ENCODE measurements at places on chromosomes 1 and 21.

DNA sequence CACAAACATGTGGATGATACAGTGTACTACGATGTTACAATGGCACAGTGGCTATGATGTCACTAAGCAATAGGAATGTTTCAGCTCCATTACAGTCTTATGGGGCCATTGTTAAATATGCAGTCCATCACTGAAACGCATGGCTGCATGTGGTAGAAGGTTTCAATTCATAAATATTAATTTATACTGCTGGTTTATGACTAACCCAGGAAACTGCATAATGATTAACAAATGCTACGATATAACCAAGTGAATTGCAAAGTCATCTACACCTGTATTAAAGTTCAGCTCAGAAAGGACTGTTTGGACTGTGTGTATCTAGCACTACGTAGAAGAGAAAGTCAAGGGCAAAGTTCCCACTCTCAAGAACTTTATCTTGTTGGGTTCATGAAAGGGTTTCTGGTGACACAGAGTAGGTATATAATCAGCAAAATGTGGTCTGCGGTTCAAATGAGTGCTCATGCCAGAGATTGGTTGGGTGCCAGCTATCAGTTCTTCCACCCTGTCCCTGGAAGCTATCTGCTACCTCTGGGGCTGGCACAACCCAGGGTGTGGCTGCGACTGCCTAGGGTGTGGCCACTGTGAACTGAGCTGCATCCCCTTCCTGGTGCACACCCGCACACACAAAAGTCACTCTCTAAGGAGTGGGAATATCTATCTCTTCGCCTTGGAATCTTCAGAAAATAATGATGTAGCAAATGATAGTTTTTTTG is 14.8 kb downstream of the MGST3 start:
- DNase-seq = no peak

GRCh38 chr1:153372571-153372970 is 2.9 kb downstream of the S100A12 start:
- no peak for DNase-seq

DNA sequence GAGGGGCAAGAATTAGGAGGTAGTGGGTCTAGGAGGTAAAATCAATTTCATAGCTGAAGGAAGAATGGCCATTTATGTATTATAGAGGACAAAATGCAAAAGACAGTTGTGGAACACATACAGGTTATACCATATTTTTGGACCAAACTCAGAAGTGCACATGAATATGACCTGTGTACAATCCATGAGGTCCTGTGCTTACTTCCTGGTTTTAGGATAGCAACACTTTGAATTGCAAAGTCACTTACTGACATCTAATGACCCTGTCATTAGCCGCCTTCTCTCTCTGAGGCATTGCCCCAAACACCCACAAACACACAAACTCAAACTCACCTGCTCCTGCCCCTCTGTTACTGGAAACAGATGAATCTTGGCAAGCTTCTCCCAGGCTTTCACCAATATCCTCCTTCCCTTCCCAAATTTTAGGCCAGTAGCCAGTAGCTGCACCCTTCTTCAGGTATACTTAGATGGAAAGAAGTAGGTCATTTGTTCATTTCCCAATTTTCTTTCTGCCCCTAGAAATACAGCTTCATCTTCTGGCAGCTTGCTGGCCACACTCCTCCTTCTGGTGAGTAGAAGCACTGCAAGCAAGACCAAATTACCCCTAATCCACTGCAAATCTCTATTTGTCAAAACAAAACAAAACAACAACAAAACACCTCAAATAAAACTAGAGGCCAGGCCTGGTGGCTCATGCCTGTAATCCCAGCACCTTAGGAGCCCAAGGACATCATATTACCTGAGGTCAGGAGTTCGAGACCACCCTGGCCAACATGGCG is 13.7 kb upstream of the RPL5 start:
- DNase-seq = peak; percentile 22

DNA sequence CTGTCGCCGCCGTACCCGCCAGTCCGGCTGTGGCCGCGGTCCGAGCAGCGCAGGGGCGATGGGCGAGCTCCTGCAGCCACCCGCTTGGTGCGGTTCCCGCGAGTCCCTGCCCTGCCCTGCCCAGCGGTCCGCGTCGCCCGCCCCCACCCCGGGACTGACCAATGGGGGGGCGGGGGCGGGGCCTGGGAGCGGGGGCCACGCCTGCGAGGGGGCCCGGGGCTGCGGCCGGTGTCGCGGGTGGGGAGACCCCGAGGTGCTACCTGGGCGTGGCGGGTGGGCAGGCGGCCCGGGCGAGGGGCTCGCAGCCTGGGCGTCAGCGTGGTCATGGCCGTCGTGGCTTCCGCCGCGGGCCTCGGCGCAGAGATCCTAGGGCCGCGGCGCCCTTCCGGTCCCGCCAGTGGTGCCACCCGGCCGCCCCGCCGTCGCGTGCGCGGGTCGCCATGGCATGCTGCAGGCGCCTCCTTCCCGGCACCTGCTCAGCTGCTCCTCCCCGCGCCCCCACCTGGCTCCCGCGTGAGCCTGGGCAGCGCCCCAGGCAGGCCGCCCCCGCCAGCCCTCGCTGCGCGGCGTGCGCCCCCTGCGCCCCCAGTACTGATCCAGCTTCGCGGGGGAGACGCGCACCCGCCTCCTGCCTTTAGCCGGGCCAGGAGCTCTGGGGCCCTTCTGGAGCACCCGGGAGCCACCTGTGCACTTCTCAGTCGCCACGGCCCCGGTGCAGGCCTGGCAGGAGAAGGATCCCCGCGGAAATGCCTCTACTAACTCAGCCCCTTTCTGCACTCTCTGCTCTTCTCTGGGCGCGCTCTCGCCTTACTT is at the start of gene BMP8B:
Gene BMP8B (minus strand): TSS at position 108 of the 813 bp plus-strand sequence. CDS start 380 bp downstream, outside the sequence.
- DNase-seq = peak; percentile 61

DNA sequence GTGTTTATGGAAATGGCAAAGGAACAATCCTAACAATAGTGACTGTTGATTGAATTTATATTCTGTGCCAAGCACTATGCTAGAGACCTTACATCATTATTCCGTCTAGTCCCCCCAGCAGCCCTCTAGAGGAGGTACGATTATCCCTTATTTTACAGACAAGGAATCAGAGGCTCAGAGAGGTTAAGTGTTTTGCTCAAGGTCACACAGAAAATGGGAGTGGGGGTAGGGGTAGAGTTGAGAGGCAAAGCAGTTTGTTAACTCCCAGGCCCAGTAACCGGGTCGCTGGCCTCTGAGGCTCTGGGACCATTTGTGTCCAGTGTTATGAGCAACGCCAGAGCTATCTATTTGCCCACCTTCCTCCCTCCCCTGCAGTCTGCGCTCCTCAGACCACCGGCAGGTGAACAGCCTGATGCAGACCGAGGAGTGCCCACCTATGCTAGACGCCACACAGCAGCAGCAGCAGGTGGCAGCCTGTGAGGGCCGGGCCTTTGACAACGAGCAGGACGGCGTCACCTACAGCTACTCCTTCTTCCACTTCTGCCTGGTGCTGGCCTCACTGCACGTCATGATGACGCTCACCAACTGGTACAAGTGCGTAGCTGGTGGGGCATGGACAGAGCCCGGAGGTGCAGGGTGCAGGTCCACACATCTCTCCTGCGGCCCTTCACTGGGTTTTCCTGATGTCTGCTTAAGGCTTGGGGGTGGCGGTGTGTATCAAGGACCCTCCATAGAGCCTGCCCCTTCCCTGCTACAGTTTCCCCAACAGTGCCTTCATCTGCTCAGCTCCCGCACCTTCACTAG is 19.8 kb downstream of the SERINC2 start:
- no peak for DNase-seq

GRCh38 chr1:23596382-23597358 is 37.4 kb upstream of the ID3 start:
- DNase-seq = no peak

DNA sequence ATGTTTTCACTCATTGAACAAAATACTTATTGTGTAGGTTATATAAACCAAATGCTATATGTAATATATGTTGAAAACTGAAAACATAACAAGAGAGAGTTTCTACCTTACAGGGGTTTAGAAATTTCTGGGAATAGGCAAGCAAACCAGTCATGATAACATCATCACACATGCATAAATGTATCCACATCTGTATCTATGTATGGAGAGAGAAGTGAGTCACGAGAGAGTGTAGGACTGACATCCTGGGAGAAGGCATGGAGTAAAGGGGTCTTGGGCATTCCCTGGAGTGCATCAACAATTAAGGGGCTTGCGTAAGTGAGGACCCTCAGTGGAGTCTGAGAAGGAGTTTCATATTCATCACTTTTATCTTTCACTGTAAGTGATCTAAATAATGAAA is 65.5 kb downstream of the PCNX2 start:
- DNase-seq = no peak

DNA sequence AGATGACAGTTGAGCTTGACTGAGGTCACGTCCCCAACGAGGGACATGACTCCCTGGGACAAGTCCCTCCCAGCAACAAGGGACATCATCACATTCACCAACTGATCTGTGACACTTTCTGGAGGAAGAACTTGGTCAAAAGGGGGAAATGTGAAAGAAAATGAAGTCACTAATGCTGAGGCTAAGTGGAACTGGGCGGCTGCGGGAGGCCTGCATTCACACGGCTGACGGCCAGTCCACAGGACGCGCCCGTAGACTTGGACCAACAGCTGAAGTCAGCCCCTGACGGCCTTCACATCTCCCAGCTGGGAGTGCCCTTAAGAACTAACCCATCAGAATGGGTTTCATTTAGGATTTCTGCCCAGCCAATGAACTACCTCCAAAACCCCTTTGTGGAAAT is 26.6 kb downstream of the POFUT2 start:
- no peak for DNase-seq

- DNase-seq = no peak
Measured at GRCh38 chr1:95408507-95409136, 174.6 kb downstream of the RWDD3 start.

- no peak for DNase-seq
Measured at GRCh38 chr1:168179438-168180147, 831 bp downstream of the TIPRL start.

DNA sequence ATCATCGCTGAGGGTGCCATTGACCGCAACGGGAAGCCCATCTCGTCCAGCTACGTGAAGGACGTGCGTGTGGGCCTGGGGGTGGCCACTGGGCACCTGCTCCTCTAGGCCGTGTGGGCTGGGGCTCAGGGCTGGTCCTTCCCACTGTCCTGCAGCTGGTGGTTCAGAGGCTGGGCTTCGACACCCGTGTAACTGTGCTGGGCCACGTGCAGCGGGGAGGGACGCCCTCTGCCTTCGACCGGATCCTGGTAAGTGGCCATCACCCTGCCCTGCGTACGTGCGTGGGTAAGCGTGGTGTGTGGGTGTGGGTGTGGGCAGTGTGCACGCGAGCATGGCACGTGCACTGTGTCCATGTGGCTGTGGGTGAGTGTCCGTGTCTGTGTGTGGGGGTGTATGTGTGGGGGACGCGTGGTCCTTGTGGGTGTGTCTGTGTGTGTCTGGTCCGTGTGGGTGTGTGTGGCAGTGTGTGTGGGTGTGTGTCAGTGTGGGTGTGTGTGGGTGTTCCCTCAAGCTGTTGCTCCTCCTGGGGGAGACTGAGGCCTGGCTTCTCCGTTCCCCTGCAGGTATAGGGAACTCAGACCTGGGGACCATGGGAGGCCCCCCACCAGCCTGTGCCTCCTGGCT is 16.5 kb downstream of the PFKL start:
- DNase-seq = no peak

GRCh38 chr1:85314726-85315125 is 38.3 kb upstream of the BCL10 start:
- DNase-seq = no peak

GRCh38 chr1:70948396-70949017 is 99.1 kb downstream of the PTGER3 start:
- DNase-seq = no peak

GRCh38 chr21:20971296-20971921 is 26.8 kb upstream of the NCAM2 start:
- DNase-seq = peak; percentile 1

All from NCI-H1436 (cell line).